CD4-positive, alpha-beta T cell treated with Interleukin-4 for 1 hour (primary cell): ENCODE measurements at places on chromosomes 13 and 19.

DNA sequence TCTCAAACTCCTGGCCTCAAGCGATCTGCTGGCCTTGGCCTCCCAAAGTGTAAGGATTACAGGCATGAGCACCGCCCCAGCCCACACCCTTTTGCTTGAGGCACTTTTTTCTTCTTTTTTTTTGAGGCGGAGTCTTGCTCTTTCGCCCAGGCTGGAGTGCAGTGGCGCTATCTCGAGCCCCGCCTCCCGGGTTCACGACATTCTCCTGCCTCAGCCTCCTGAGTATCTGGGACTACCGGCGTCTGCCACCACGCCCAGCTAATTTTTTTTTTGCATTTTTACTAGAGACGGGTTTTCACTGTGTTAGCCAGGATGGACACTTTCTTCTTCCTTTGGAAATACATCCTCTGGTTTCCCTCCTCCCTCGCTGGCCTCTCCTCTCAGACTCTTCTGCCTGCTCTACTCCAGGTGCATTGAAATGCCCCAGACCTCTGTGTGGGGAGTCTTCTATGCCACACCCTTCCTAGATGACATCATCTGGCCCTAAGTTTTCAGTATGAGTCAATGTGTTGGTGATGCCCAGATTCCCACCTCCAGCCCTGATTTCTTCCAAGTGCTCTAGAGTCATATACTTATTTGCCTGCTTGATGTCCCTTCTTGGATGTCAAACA is 20.7 kb upstream of the TPT1 start:
- no peak for DNase-seq

- no peak for DNase-seq
Observed at GRCh38 chr13:113927661-113928581, 46.0 kb downstream of the C13orf46 start.

DNA sequence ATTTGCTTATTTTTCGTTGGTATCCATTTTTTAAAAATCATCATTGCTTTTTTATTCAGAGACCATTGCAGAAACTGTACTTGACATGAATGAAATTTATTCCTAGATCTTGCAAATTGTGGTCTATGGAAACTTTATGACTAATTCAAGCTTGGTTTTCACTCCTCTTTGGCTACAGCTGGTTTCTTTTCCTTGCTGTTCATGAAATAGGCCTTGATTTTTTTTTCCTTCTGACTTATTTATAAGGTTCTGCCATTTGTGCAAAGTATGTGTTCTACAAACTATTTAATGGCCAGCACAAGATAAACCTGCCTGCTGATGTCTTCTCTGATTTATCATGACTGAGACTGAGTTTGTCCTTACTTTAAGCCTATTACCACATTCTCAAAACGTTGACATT is 764.0 kb upstream of the SLITRK5 start:
- DNase-seq, result no peak

GRCh38 chr13:105806628-105806920 is 728.9 kb downstream of the EFNB2 start:
- no peak for DNase-seq

- DNase-seq, result no peak
Observed at GRCh38 chr19:2260341-2260805, 4.2 kb upstream of the JSRP1 start.

DNA sequence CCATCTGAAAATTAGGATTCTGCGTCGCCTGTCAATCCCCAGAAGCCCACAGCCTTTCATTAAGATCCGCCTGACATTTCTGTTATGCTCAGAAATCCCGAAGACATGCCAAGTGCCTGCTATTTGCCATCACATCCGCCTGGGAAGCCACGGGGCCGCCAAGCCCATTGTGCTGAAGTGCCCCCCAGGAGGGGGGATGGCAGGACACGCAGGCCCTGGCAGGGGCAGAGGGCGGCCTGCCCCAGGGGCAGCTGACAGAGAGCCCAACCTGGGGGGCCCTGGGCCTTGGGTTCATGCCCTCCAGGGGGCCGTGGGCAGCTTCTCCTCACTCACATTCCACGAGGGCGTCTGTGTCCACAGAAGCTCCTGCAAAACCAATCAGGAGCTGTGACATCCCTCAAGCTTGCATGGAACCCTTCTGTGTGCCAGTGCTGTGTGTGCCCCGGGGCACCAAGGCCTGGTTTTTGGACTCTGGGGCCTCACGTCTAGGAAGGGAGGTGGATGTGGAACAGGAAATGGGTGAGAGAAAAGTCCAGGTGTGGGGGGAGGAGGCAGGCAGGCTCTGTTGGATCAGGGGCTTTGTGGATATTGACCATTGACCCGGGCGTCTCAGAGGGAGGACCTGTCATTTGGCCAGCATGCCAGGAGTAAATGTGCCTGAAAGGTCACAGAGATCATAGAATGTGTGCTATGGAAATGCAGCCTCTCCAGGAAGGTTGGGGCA is 122.9 kb downstream of the URI1 start:
- DNase-seq, result peak; percentile 4
